ENCODE measurements at places on chromosomes 5 and 9. TPM values are rescaled to one million over a fixed set of nuclear protein-coding genes. Genes with fewer than 3 reads are reported as not detected.
A peak's percentile ranks its signal among the peaks of the same experiment; 100 is the strongest.

The UAP1L1 gene
- polyA plus RNA-seq = 32.4 TPM

The NME5 gene
- 2.8 TPM for polyA plus RNA-seq

The TLX3 gene
- not detected for polyA plus RNA-seq

- no peak for DNase-seq
These were observed 19.5 kb downstream of the ACTL7B start for GRCh38 chr9:108836319-108836718.

GRCh38 chr9:137396227-137396626 is 26.7 kb downstream of the EXD3 start:
- DNase-seq = no peak

The ACOT12 gene
- 0.72 TPM for polyA plus RNA-seq

GRCh38 chr5:59503220-59503619 is 390.3 kb downstream of the PDE4D start:
- DNase-seq = peak; percentile 6

GRCh38 chr5:5626412-5626811 is 203.9 kb downstream of the ICE1 start:
- DNase-seq = no peak

DNA sequence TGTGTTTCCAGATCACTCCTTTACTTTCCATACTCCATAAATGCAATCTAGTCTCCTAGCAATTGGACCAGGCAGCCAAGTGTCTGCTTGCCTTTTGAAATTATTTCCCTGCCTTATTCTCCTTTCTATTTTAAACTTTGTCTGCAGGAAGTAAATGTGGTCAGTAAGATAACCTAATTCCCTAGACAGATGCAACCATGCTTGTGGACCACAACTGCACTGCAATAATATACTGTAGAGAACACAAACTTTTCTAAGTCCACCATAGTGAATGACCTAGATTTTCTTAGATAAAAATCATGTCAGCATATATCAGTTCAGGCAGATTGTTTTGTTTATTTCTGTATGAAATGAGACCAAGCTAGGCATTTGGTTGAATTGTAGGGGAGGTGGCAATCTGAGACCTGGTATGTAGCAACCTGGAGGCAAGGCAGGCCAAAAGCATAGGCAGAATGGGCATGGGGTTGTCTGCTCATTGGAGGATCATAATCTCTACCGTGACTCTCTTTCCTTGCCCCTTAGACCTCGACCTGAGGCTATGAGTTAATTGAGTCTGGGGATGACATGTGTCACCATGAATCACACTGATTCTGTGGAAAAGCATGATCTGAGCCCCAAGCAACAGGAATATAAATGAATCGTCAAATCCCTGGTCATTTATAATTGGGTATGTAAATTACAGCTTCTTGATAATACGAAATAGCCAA is 20.7 kb downstream of the ACTL7B start:
- DNase-seq = no peak

GRCh38 chr5:174231956-174232487 is 186.5 kb downstream of the NSG2 start:
- no peak for DNase-seq

- DNase-seq = no peak
These were observed 87.9 kb downstream of the ANKH start for GRCh38 chr5:14783691-14784090.

- DNase-seq = no peak
These were observed 651 bp upstream of the AK1 start for GRCh38 chr9:127878001-127878651.

GRCh38 chr9:110486218-110486617 is 93.3 kb downstream of the SVEP1 start:
- no peak for DNase-seq

The LAMC3 gene
- polyA plus RNA-seq = 0.66 TPM

DNA sequence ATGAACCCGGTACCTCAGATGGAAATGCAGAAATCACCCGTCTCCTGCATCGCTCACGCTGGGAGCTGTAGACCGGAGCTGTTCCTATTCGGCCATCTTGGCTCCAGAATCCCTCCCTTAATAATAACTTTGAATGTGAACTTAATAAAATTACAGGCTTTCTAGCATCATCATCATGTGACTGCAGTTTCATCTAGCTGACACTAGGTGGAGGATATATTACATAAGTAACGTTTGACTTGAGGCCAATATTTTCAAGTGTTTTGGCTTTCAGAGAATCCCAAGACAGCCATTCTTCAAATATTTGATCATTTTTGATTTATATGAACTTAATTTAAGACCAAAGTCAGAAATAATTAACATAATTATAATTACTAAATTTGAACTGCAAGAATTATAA is 474.9 kb upstream of the CDH10 start:
- DNase-seq = no peak

GRCh38 chr5:130397132-130397531 is 492.9 kb downstream of the CHSY3 start:
- no peak for DNase-seq

DNA sequence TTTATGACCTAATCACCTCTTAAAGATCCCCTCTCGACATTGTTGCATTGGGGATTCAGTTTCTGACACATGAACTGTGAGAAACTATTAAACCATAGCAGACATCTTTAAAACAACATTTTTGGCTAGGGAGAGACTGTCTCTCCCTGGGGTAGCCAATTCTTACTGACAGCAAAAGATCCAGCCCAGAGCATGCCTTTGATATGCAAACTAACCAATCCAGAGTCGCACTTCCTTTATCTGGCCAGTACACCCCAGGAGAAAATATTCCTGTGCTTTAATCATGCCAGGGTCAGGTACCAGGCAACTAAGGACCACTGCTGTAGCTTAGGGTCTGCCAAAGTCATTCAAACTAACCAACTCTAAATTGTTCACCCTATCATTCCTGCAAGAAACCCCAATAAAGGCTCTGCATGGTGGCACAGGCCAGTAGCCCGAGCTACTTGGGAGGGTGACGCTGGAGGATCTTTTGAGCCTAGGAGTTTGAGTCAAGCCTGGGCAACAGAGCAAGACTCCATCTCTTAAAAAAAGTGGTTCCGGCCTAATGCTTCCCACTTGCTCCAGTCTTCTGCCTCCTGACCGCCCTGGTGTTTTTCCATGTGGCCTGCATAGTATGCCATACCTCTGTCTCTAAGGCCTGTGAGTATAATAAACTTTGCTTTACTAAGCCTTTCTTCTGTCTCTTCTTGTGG is 62.3 kb upstream of the DAPK1 start:
- no peak for DNase-seq

All from large intestine (tissue), 12 donors.